Fibroblast of skin of abdomen (primary cell): ENCODE measurements at places on chromosomes 5 and 9.

GRCh38 chr5:8079056-8079455, 210.1 kb downstream of the MTRR start:
- DNase-seq = no peak

GRCh38 chr9:3783156-3783555, 257.4 kb upstream of the RFX3 start:
- no peak for DNase-seq

DNA sequence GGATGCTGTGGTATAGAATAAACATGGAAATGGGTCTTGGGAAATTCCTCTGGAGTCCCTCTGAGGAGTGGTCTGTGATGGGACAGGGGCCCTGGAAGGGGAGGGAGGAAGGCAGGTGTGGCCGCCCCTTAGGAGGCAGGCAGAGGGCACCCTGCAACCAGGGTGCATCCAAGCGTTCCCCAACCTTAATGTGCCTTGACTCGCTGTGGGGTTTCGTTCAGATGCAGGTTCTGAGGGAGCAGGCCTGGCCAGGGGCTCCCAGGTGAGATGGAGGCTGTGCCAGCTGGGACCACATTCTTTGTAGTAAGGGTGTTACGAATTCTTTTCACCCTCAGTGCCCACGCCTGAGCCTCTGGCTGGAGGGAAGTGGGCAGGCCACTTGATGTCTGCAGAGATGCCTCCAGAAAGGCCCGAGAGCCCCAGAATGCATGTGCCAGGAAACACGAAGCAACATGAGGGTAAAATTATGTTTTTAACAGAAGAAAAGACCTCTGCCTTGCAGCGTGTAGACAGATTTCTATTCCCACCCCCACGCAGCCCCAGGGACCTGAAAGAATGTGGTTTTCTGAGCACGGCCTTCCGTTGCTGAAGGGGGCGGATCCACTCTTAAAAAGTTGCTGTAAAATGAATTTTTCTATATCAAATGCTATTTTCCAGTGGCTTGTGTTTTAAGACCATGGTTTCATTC, 150.4 kb upstream of the IER5L start:
- no peak for DNase-seq

- DNase-seq = no peak
These were observed 74.3 kb downstream of the ZDHHC21 start for GRCh38 chr9:14618836-14619420.

DNA sequence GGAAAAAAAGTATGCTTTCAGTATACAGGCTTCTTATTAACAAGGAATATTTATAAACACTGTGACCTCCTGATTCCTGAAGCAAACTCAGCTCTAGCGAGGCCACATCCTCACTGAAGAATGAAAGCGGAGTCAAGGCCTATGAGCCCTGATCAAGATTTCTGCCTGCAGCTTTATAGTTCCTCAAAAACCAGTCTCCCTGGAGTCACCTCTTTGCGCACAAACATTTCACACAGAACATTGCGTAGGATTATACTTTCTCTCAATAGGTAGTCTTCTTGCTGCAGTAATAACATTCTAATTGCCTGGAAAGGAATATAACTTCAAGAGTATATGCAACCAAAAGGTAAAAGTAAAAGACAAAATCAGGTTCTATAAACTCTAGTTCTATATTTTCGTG, 62.9 kb downstream of the SLC24A2 start:
- DNase-seq = no peak

DNA sequence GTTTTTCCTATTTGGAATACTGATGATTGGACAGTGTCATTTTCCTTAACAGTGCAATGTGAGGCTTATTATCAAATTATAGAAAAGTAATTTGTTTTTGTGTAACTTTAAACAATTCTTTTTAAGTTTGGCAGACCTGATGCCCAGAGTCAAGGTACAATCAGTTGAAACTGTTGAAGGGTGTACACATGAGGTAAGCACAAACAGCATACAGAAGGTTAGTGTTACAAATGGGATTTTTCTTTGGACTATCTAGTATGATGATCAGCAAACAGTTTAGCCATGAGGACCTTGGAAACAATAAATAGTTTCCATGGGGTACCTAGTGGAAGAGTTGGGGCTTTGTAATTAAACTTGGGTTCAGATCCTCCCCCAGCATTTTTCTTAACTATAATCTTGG, 16.2 kb downstream of the MTREX start:
- no peak for DNase-seq

DNA sequence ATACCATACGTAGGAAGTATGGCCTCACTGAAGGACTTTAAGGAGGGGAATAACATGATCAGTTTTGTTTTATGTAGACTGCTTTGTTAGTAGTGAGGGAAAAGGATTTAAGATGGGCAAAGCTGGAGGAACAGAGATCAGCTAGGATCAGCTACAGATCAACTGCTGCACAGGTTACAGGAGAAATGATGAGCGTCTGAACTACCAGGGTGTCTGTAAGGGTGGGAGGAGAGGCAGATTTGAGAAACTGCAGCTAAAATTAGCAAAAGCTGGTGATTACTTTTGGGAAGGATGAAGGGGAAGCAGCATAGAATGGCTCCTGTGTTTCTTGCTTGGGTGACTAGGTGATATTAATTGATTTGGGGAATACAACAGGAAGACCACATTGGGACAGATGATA, 39.3 kb downstream of the VCP start:
- DNase-seq = no peak

- no peak for DNase-seq
These were observed 17.7 kb downstream of the SVEP1 start for GRCh38 chr9:110561826-110562225.

DNA sequence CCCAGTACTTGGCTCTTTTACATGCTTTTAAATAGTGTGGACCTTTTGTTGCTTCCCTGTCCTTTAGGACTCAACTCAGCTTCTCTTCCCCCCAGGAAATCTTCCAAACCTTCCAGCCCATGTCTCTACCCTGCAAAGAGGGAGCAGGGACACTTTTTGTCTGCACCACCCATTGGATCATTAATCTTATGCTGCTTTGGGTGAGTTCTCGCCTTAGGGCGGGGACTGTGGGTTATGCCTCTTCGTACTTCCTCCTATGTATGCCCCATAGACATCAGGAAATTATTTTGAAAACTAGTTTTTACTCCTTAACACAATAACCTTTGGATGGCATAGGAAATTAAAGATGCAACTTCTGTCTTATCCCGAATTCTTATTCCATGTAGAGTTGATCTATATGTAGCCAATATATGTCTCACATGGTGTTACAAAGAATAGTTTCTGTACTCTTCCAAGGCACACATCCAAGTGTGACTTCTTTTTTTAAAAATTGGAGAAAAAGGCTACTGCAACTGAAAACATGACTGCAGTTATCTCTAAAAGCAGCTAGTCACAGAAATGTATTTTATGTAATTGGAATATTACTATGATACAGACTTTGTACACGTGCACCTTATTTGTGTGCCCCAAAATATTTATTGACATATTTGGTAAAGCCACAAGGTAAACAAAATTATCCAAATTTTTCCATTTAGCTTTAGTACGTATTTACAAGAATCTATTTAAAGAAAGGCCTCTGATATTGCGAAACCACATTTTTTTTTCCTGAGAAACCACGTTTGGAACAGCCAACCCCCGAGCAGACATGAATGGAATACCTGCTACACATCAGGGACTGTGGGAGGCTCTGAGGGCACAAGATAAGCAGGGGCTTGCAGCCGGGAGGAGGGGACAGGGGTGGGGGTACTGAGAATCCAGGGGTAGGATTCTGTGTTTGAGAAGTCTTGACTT, 133.6 kb downstream of the WDR41 start:
- DNase-seq = peak; percentile 51

DNA sequence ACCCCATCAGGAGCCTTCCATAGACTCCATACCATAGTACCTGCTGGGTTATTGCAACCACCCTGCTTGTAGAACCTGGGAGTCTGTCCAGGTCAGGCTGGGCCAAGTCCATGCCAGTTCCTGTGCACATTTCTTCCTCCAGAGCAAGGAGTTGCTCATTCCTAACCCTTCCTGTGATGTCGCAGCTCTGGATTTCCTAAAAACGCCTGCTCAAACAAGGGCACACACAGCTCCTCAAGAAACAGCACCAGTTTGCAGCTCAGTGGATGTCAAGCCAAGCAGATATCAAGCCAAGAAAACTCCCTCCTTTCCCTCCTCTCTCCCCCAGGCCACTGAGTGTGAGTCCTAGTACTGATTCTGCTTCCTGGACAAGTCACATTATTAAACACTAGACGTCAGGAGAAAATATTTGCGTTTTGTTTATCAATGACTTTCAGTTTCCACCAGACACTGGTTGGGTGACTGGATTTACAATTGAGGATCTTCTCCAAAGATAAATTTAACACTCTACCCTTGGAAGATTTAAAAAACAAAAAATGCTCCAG, 59.6 kb downstream of the SLC1A1 start:
- no peak for DNase-seq

DNA sequence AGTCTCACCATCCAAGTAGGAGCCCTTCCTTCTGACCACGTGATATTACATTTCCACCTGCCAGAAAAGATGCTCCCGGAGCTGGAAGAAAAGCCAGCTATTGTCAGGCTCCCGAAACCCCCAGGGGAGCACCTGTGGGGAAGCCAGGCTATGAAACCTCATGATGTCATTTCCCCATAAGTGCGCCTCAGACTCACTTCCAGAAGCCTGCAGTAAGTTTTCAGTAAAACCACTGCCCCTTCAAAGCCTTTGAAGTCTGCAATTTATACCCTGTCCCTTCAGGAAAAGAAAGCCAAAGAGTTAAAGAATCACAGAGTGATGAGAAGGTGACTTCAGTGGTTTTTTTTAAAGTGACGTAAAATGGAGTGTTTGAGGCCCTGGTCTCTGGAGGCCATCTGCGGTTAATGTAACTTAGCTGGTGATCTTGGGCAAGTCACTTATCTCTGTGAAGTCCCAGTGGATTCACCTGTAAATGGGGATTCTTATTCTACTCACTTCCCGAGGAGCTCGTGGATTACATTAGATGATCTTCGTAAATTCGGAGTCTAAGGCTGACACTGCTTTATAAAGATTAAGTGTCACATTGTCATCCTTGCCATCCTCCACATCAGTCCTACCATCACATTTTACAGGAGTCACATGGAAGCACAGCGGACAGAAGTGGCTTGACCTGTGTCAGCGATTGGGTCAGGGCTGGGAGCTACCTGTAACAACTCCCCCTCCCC, 2.6 kb upstream of the SEMA6A start:
- DNase-seq = no peak

GRCh38 chr5:126368239-126368812, 54.9 kb upstream of the GRAMD2B start:
- DNase-seq = no peak

- no peak for DNase-seq
These were observed 389.7 kb downstream of the TAF11L14 start for GRCh38 chr5:18023986-18024385.

DNA sequence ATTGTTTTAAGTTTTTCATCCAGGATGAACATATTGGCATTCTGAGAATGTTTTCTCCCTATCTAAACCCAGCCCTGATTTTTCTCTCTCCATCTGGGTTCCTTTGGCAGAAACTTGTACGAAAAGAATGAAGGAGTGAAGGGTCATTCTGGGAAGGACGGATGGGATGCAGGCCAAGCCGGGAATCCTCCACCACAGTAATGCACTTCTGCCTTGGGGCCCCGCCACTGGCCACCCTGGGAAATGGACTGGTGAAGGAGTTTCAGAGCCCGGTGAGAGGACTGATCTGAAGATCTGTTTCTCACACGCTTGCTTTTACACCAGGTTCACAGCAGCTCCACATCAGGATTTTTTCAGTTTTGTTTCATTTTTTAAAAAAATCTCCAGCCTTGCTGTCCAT, 554.8 kb downstream of the BNC2 start:
- peak; percentile 58 for DNase-seq

DNA sequence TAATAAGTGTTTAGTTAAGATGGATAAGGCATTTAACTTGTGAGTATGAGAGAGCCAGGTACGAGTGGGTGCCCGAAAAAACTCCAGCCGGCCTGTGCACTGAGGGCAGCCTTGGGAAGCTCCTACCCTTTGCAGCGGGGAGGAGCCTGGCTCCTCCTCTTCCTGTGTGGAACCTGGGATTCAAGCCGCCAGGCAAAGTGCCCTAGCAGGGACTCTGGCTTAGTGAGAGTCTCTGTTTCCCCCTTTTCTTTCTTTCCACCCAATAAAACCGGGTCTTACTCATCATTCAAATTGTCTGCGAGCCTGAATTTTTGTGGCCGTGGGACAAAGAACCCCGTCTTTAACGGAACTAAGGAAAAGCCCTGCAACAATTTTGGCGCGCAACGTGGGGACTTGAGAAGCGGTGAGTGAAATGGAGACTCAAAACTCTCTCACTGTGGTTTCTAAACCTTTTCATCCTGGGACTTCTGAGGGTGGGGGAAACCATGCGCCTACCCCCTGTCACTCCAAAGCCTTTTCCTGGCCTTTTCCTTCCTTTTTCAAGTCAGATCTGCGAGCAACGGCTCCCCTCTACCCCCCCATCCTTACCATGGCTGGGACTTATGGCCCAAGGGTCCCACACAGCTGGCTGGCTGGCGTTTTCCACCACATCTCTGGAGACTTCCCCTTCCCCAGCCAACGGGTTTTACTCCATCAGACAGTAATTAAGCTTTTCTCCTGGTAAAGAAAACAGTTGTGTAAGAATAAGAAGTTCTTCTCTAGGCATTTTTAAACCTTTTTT, 535.7 kb upstream of the ACO1 start:
- DNase-seq = no peak

DNA sequence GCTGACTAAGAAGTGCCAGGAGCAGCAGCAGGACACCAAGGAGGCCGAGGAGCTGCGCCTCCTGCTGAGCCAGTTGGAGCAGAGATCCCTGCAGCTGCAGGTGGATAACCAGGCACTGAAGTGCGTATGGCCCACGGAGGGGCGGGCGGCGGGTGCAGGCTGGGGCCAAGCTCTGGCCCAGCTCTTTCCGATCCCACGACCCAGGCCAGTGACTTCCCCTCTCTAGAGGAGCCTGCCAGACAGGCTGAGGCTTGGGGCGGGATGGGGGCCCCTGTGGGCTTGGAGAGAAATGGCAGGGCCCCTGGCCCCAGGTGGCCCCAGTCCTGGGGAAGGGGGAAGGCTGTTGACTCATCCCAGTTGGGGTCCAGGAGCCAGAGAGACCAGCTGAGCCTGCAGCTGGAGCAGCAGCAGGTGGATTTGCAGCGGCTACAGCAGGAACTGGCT, 3.6 kb downstream of the PTRH1 start:
- DNase-seq = no peak

GRCh38 chr5:66209794-66210193, 65.7 kb downstream of the SREK1 start:
- no peak for DNase-seq

DNA sequence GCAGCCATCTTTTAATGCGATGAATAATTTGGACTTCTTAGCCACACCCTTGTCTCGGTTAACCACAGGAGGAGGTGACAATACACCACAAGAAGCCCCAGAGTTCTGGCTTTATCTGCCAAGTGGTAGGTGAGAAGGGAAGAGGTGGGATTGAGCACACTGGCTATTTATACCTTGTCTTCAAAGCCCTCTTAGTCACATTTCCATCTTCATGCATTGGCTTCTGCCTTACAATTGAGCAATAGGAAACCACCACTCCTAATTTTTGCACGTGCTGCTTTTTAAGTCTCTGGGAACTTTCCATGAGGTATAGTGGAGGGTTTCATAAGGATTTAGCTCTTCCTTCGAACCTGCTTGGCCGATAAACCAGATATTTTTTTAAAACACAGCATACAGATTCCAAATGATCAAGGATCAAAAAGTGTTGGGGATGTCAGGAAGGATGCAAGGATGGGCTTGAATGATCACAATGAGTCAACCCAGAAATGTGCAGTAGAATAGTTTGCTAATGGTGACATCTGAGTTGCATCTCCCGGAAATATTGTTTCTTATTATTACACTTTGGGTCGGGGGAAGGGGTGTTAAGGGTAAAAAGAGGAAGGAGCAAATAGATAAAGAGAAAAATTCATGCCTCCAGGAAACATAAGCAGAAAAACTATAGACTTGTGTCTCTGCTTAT, 25.5 kb downstream of the PLAC8L1 start:
- peak; percentile 23 for DNase-seq
